Stimulated activated CD8-positive, alpha-beta memory T cell treated with anti-CD3 and anti-CD28 coated beads, Interleukin-2, amount 100 ng/mL, for 1 hour (primary cell): ENCODE measurements at places on chromosomes 5 and 9.

GRCh38 chr5:108212775-108213346 is 169.0 kb downstream of the FBXL17 start:
- DNase-seq = no peak

DNA sequence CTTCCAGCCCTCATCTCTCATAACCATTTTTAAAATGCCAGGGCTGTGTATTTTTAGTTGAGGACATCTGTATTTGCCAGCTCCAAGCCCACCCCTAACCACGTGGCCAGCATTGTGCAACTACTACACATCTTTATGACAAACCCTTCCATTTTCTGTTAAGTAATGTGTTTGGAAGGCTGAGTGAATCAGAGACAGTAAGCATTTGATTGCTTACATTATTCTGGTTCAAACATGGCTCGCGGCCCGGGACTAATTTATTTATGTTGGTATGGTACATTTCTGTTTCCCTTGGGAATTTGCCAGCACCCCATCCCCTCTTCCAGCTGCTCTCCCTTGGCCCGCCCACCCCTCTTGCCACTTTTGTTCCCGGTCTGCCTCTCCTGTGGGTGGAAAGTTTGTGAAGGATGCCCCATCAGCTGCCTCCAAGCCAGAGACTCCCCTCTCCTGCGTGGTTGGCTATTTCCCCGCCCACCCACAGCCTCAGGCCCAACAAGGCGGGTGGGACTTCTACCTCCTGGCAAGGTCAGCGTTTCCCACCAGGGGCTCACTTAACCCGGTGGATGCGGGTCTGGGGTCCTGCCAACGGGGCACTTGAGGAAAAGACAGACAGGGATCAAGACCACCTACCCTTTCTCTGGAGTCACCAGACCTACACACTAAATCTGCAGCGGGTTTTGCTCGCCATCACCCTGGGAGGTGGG is 162.2 kb downstream of the HSD17B3 start:
- no peak for DNase-seq

- DNase-seq = no peak
Observed at GRCh38 chr9:117696154-117696553, 8.0 kb upstream of the TLR4 start.

- no peak for DNase-seq
Observed at GRCh38 chr5:7852542-7852941, 1.6 kb upstream of the CFAP90 start.

GRCh38 chr9:114830546-114830945 is 24.7 kb upstream of the TNFSF15 start:
- no peak for DNase-seq

GRCh38 chr5:154485850-154486426 is 7.9 kb upstream of the HAND1 start:
- no peak for DNase-seq

GRCh38 chr9:98575379-98576346 is 133.1 kb downstream of the GABBR2 start:
- no peak for DNase-seq

- no peak for DNase-seq
Observed at GRCh38 chr5:57795203-57795602, 312.6 kb upstream of the ACTBL2 start.

- DNase-seq = no peak
Observed at GRCh38 chr9:99231711-99232110, 9.6 kb downstream of the SEC61B start.
